T-helper 17 cell (primary cell): ENCODE measurements at places on chromosomes 7 and 10.

DNA sequence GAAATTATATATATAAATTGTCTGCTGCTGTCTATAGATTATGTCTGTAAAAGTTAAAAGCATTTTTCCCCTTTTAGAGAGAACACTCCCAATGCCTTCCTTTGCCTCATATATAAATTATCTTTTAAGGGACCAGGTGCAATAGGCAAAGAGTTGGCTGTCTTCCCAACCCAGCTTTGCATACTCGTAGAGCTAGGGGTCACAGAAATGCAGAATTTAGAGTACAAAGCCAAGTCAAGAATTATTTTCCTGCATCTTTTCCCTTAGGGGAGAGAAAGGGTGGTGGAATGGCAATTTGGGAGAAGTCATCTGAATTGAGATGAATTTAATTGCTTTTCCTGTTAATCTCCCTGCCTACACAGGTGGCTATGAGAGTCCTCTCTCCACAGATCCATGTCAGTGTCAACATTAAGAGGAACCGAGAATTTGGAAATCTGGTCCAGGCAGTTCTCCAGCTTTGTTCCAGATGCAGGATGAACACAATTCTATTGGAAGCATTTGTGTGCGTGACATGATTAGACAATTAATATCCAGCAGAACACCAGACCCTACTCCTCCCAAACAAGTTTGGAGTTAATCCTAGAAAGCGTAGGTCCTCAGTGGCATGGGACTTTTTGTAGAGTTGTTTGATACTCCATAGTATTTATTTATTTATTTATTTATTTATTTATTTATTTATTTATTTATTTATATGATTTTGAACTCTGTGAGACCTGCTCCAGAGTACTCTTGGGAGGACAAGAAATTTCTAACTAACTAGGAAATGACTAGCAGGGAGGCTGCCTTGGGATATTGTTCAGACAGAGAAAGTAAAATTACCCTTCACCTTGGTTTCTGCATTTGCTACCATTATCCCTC lies 80.3 kb upstream of the SKAP2 start:
- DNase-seq: no peak

- no peak for DNase-seq
These were observed 274.7 kb upstream of the FZD8 start for GRCh38 chr10:35916791-35917190.

DNA sequence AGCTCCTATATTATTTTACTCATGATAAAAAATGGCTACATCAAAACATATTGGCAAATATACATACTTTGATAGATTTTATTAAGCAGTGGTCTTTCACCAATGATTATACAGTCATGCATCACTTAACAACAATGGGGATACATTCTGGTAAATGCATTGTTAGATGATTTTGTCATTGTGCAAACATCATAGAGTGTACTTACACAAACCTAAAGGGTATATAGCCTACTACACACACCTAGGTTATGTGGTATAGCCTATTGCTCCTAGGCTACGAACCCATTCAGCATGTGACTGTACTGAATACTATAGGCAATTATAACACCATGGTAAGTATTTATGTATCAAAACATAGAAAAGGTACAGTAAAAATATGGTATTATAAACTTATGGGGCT lies 98.9 kb upstream of the IL6 start:
- DNase-seq: no peak

- DNase-seq: no peak
These were observed 178.3 kb upstream of the KLF14 start for GRCh38 chr7:130912082-130912861.

GRCh38 chr10:14084875-14085274 lies 245.8 kb downstream of the FRMD4A start:
- DNase-seq: no peak

DNA sequence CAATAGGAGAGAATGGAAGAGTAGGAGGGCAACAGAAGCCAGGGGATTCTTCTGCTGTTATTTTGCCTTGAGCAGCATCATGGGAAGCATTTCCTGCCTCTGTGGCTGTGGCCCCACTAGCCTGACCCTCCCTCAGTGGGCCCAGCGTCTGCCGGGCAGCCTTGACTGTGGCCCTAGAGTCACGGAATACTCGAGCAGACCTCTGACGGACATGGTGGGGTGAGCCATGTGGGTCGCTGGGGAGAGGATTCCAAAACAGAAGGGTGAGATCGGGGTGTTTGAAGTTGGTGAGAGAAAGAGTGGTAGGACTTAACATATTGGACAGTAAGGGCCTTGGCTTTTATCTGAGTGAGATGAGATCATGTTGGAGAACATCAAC lies 8.3 kb upstream of the PRKAG2 start:
- no peak for DNase-seq

DNA sequence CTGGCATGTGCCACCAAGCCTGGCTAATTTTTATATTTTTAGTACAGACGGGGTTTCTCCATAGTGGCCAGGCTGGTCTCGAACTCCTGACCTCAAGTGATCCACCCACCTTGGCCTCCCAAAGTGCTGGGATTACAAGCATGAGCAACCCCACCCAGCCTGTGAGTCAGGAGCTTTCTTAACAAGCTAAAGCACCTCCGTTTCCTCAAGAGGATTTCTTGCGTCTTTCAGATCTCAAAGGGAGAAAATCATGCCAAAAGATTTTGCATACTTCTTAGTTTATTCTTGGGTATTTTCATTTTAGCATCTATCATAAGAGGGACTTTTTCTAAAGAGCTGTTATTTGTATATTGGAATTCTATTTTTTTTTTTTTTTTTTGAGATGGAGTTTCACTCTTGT lies 47.9 kb upstream of the FOXK1 start:
- DNase-seq: no peak

DNA sequence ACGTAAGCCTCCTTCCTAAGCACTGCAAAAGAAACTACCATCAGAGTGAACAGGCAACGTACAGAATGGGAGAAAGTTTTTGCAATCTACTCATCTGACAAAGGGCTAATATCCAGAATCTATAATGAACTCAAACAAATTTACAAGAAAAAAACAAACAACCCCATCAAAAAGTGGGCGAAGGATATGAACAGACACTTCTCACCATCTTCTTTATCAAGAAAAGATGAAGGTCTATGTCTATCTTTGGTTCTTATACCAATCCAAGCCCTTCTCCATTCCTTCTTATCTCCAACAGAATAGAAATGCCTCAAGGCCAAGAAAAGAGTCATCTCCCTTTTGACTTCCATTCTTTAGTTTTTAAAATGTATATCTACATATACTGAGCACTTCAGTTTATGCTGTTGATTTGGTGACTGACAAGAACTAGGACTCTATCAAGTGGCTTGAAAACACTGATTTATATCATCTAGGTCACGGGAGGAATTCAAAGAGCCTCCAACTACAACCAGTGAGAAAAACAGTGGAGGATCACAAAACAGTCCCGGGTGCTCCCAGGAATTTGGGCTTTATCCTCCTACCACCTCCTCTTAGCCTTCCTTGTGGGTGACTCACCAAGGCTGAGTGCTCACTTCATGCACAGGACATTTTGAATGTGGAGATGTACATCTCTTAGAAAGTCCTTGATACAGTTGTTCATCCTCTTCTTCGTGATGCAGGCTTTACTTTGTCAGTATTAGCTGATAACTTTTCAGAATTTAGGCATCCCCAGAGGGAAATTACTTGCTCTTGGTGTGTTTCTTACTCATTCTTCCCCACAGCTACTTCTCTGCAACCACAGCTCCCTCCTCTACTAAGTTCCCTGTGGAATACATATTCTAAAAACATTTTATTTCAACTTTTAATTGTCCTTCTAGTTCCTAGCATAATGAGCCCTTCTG lies 15.4 kb downstream of the TAS2R41 start:
- no peak for DNase-seq

DNA sequence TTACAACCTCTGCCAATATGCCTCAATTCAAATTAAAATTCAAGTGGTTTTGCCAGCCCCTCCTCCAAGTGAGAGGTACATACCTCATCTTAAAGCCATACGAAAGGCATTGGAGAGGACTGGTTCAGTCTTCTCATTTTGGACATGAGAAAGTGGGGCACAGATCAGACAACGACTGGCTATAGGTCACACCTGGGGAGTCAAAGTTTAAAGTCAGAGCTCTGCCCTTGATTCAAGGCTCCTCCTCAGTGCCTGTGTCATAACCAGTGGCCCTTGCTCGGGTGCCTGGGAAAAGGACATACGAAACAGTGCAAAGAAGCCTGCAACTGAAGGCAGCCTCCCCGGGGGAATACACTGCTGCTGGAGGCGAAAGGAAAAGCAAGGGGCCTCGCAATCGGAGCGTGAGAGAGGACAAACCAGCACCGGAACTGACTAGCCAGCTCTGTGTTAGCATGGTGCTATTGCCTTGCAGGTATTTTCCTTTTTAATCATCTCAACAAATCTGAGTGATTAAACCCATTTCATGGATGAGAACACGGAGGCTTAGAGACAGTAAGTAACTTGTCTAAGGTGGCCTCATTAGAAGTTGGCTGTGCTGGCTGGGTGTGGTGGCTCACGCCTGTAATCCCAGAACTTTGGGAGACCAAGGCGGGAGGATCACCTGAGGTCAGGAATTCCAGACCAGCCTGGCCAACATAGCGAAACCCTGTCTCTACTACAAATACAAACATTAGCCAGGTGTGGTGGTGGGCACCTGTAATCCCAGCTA lies 1.1 kb upstream of the MTPAP start:
- DNase-seq: no peak

DNA sequence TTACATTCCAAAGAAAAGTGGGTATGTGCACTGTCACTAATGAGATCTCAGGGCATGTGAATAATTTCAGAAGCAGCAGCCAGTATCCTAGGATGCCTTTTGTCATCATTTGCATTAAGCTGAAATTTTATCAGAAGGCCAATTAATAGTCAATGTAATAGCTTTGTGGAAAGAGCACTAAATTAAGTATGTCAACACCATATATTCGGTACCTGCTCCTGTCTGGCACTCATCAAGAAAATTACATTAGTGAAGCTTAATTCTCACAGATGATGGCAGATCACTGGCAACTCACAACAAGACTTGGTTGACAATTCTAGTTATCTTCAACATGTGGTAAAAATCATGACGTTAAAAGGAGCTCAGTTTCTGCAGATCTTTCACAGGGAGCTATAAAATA lies 271.4 kb downstream of the PARD3 start:
- no peak for DNase-seq

GRCh38 chr7:38558761-38559345 lies 72.3 kb downstream of the AMPH start:
- DNase-seq: no peak

DNA sequence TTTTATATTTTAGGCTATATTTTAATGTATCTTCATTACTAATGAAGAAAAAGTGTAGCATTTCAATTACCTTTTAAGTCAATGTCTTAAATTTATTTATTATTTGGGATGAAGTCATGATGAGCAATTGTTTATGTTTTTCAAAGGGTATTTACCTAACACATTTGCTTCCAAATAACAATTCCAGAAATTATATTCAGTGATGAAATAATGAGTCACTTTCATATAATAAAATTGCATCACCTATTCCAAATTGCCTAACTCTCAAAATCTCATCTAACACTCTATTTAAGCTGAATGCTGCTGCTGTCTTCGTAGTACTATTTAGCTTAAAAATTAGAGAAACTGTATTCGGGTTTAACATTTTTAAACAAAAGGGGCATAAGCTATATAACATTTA lies 97.7 kb downstream of the PRKG1 start:
- no peak for DNase-seq

DNA sequence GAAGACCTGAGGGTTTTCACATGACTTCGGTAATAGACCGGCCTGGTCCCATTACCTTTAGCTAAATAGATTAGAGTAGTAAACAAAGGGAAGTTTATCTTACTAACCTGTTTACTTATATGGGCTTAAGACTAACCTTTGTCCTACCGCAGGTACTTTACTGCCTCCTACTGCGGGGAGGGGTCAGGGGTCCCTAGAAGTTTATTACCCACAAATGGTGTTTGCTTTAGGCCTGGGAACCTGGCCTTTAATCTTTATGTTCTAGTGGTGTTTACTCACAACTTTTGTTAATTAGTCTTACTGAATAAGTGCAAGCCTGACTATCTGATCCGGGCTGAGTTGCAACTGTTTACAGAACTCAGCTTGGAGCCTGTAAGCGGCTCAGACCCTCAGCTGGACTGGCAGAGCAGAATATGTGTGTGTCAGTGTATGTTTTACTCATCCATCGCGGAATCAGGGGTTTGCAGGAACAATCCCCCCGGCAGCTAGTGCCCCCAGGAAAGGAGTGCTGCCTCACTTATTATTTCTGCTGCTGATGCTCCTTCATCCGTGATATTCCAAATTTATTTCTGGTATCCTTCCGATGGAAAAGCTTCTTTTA lies 578.9 kb upstream of the SEMA3D start:
- DNase-seq: no peak

DNA sequence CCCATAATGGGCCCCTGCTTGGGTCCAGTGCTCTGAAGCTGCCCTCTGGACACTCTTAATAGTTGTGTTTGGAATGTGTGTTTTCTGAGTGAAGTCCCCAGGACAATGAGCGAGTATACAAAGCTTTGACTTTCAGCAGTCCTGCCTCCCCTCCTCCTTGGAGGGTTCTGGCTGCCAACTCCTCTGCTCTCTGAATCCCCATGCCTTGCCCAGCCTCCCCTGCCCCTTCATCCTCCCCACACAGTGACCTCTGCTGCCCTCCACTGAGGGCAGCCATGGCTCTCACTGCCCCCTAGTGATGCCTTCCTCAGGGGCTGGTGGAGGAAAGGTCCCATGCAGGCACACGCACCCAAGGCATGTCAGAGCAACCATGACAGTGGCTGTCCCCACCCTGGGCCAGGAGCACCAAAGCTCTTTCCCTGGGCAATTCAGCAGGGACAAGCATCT lies 40.9 kb downstream of the FRMPD2 start:
- DNase-seq: no peak

DNA sequence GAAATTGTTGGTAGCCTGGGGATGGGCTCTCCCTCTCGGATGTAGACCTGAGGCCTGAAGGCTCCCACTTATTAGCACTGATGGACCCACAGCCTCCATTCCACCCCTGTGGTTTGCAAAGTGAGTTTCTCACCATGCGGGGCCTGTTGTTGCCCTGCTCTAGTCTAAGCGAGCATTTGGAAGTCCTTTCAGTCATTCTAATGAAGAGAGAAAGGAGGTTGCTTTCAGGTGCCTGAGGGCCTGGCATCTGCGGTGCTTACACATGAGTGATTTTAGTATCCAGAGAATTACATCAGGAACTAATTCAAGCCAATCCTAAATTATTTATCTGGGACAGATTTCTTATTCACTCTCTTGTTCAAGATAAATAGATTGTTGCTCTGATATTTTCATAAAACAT lies 61.6 kb downstream of the NAMPT start:
- DNase-seq: no peak

DNA sequence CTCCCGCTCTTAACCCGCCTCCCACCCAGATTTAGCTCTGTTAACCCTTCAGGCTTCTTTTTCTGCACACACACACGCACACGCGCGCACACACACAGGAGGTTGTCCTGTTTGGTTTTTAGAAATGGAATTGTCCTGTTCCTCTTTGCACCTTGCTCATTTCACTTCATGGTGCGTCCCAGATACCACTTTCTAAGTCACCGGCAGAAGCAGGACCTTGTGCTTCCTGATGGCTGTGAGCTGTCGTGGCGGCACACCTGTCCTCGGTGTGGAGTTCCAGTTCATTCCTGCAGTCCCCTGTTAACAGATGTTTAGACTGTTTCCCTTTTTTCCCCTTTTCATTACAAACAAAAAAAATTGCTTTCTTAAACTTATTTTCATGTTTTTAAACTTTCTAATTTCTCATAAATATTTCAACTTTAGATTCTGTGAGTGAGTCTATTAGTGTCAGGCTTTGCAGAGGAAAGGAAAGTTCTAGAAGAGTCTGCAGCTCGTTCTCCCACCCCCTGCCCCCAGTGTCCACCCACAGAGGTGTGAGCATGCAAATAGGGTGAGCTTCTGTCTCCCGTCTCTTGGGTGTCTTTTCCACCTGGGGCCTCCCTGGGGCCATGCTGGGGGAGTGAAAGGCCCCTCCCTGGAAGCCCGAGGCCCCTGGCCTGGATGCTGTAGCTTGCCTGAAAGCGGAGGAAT lies 85.5 kb downstream of the LHPP start:
- DNase-seq: no peak
